ENCODE measurements at places on chromosomes 7 and 10.
A peak's percentile ranks its signal among the peaks of the same experiment; 100 is the strongest.

DNA sequence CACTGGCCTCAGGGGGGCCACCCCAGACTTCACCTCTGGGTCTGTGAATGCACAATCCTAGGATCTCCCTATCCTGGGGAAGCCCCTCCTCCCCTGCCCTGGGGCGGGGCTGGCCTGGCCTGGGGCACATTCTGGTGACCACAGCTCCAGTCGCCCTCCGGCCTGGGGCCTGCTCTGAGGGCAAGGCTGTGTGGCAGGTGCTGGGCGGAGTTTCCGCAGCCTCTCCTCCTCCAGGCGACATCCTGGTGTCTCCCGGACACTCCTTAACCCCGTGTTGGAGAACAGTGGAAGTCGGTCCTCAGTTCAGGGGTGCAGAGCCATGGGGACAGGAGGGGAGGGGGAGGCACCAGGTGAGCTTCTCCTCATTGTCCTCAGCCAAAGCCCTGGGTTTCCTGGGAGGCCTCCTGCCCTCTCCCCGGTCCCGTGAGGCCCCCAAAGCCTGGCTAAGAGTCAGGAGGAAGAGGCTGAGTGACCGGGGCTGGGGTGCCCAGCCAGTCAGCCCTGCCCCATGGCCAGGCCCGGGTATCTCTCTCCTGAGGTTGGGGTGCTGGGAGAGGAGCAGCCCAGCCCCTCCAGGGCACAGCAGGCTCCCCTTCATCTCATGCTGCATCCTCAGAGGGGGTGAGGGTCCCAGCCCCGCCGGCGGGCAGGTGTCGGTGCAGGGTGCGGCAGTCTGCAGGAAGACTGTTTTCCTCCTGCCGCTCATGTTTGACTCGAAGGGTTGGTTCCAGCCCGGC lies 22.6 kb downstream of the UNCX start:
- DNase-seq: no peak

- DNase-seq: no peak
Observed at GRCh38 chr10:84497978-84498377, 169.6 kb downstream of the CCSER2 start.

DNA sequence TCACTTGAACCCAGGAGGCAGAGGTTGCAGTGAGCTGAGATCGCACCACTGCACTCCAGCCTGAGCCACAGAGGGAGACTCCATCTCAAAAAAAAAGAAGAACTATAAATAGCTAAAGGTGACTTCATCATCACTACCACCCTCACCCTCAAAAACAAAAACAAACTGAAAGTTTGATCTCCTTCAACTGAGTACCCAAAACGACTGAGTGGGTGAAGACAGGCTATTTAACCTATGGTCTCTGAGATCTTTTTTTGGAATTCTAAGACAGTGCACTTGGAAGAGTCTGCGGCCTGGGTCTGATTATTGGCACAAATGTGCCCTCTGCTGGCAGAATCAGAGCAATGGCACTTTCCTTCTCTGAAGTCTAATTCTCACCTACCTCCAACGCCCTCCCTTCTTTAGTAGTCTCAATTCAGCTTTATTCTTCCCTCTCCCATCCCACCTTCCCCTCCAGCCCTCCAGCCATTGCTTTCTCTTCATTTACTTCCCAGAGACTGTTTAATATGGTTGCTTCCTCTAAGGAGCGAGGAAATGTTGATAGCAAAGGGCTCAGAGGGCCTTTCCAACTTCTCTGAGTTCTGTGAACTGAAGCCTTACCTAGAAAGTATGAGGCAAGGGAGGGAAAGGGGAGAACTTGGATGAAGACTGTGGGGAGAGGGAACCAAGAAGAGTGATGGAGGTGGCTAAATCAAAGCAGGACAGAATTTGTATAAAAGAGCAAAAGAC lies 2.9 kb upstream of the MYOZ1 start:
- DNase-seq: peak; percentile 8

DNA sequence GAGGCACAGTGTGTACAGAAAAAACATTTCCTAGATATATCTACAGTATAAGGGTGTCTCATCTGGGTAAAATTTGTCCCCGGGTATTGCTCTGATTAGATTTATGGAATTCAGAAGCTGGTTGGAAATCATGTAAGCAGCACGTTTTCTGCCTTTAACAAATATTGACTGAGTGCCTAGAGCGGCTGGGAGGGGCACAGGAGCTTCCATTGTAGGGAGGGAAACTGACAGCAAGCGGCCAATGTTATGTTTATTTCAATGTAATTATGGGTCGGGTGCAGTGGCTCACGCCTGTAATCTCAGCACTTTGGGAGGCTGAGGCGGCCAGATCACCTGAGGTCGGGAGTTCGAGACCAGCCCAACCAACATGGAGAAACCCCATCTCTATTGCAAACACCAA lies 4.4 kb upstream of the RFC2 start:
- no peak for DNase-seq

- DNase-seq: no peak
Observed at GRCh38 chr7:23335136-23335535, 36.0 kb downstream of the MALSU1 start.

DNA sequence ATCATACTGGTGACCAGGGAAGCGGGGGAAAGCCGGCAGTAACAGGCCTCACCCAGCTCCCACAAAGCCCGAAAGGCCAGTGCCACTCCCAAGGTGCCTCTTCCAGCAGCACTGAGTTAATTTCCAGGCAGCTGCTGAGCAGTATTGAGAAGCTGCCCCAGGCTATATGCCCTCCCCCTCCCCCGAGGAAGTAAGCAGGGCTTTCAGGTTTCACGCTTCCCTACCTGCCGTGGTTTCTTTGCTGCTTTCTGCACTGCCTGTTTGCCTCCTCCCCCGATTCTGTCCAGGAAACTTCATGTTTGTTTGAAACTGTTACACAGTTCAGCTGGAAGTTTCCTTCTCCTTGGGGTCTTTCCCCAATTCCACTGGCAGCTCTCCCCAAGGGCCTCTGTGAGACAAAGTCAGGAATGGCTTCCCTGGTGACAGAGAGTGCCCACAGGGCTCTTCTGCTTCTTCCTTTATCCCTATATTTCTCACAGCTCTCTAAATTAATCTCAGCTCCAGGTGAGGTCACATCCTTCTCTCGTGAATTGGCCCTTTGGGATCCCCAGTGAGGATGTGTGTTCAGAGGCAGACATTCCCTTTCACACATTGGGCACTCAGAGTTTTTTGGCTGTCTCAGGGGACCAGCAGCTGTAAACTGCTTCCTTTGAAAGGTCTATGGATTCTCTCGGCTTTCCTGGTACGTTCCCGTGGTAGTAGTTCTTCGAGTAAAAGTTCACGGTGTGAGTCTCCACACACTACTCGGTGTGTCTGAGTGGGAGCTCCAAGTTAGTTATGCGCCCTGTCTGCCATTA lies 19.4 kb downstream of the C1GALT1 start:
- no peak for DNase-seq

- no peak for DNase-seq
Observed at GRCh38 chr7:19117870-19118608, 603 bp upstream of the TWIST1 start.

- DNase-seq: no peak
Observed at GRCh38 chr10:34193931-34194626, 621.0 kb downstream of the PARD3 start.

DNA sequence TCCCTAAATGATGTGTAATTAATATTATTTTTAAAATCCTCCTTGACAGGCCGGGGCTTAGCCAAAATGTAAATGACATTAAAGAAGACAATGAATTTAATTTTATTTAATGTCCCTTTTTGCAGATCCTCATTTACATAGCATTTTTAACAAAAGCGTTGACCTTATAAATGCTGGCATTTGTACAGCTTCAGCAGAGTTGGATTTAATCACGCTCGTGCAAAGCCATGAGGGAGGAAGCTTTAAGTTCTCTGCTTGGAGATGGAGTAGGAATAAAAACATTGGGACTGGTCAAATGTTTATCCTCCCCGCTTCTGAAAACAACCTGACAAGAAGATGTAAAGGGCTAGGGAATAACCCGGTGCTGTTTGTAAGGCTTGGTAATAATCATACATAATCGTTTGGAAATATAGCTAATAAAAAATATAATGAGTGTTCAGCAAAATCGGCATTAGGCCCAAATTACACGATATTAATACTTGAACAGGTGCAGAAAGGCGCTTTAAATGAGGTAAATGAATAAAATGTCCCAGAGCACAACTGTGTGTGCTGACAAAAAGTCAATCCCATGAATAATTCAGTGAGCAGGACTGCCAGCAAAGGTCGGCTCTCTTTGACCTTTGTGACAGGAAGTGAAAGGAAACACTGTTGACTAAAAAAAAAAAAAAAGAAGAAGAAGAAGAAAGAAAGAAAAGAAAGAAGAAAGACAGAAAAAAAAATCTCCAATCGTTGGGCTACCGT lies 11.5 kb downstream of the EBF3 start:
- no peak for DNase-seq

GRCh38 chr7:151690606-151691005 lies 170.9 kb upstream of the RHEB start:
- DNase-seq: no peak

DNA sequence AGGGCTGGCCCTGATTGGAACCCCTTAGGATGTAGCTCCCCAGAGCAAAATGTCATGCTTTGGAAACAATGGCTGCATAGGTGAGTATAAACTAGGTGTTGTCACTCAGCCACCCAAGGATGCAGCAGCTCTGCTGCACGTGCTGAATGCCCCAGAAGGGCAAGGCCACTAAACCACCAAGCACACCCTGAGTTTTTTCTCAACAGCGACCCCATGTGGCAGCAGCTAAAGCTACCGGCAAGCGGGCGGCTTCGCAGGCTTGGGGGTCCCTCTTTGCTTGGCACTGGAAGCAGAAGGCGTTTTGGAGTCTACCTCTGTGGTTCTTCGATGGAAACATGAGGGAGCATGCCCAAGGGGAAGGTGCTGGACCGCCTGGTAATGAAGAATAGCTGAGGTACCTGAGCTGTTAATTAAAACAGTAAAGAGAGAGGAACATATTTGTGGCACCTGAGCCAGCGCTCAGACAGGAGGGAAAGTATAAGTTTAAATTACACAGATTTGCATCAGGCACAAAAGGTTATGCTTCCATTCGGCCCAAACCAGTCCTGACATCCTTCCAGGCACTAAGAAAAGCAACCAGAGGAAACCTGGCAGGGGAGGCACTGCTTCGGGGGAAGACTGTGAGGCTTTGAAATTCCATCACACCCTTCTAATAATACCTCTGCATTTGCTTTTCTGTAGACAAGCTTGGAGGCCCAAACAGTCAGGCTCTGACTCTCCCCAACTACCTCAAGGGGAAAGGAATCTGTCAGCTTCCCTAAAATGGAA lies 152.1 kb downstream of the GFRA1 start:
- DNase-seq: no peak

DNA sequence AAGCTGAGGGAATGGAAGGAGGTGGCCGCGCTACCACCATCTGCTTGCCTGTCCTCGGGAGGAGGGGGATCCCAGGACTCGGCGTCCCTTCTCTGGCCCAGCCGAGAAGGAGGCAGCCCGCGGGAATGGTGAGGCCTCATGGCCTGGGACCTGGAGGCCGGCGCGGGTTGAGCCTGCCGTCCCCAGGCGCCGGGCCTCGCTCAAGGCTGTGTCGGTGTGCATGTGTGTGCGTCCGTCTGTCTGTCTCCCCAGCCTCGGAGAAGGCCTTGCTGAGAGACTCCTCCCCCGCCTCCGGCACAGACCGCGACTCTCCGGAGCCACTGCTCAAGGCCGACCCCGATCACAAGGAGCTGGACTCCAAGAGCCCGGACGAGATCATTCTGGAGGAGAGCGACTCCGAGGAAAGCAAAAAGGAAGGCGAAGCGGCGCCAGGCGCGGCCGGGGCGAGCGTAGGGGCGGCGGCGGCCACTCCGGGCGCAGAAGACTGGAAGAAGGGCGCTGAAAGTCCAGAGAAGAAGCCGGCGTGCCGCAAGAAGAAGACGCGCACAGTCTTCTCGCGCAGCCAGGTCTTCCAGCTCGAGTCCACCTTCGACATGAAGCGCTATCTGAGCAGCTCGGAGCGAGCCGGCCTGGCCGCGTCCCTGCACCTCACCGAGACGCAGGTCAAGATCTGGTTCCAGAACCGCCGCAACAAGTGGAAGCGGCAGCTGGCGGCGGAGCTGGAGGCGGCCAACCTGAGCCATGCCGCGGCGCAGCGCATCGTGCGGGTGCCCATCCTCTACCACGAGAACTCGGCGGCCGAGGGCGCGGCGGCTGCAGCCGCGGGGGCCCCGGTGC lies 1.3 kb downstream of the HMX3 start:
- DNase-seq: no peak

DNA sequence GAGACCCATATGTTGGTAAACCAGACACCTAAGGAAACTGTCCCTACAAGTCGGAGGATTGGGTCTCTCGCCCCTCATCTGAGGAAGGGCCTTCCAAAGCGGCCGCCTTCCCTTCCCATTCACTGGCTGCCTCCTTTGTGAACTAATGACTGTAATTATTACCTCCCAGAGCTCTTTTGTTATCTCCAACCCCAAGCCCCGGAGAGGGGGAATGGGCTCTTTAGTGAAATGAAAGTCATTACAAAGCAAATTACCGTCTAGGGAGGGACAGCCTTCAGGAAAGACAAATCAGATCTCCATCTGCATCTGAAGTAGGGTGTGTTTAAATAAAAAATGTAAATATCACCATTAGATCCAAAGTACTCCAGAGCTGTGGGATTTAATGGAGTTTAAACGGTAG lies 2.6 kb upstream of the GAD2 start:
- peak; percentile 81 for DNase-seq

Measured in NCI-H1105 (cell line).